ENCODE measurements at places on chromosomes 16 and 17.

DNA sequence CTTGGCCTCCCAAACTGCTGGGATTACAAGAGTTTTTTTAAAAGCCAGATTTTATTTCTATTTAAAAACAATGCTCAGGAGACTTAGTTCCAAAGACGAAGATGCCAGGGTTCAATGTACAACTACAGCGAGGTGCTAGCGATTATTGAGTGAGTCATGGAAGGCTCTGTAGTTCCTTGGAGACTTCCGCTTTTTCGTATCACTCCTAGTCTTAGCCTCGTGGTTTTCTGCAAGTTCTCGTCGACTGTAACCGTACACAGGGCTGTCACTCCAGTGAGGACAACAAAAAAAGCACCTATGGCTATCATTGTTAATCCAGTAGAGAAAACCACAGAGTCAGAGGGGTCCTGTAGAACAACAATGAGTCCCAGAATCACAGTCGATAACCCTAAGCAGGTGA, 22.7 kb upstream of the ZC3H7A start:
- no peak for DNase-seq

GRCh38 chr17:48809182-48809581, 7.8 kb downstream of the TTLL6 start:
- no peak for DNase-seq

GRCh38 chr16:69448470-69449193, 24.2 kb downstream of the CYB5B start:
- DNase-seq, result no peak

DNA sequence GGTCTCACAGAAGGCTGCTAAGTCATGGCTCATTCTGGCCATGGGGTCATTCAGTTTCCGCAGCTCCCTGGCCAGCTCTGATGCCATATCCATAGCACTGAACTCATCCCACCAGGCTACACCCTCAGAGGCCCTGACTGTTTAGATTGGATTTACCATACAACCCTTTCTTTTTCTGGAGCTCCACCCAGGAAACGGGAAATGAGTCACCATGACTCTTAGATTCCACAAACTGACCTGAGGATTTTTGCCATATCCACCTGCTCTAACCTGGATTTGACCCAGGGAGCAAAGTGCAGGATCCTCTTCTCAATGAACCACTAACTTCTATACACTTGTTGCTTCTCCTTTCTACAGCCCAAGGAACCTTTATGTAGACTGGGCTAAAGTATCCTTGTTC, 20.3 kb upstream of the CALB2 start:
- DNase-seq, result no peak

GRCh38 chr16:12503191-12503590, 300.5 kb downstream of the CPPED1 start:
- no peak for DNase-seq

- DNase-seq, result no peak
These were observed 50.1 kb upstream of the ATP2A3 start for GRCh38 chr17:4014148-4014927.

GRCh38 chr17:48429156-48429555, 858 bp downstream of the SKAP1 start:
- DNase-seq, result peak; percentile 66

Data from activated CD8-positive, alpha-beta memory T cell treated with anti-CD3 and anti-CD28 coated beads, Interleukin-2, amount 50 U/mL, for 48 hours (primary cell).